Effector CD4-positive, alpha-beta T cell (primary cell): ENCODE measurements at places on chromosomes 13 and 19.

GRCh38 chr13:113394339-113394640 lies 30.4 kb upstream of the GRTP1 start:
- DNase-seq: no peak

- no peak for DNase-seq
Measured at GRCh38 chr19:33171916-33172359, 22.2 kb upstream of the LRP3 start.

DNA sequence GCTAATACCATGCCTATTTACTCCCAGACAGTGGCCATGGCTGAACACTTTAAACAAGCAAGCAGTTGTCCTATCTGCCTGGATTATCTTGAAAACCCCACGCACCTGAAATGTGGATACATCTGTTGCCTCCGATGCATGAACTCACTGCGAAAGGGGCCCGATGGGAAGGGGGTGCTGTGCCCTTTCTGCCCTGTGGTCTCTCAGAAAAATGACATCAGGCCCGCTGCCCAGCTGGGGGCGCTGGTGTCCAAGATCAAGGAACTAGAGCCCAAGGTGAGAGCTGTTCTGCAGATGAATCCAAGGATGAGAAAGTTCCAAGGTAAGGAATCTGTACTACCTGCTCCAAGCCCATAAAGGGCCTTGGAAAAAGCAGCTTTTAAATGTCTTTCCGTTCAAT lies 8.6 kb downstream of the RFPL4AL1 start:
- DNase-seq: no peak

- no peak for DNase-seq
Measured at GRCh38 chr19:55867101-55867500, 30.8 kb downstream of the NLRP4 start.

- DNase-seq: no peak
Measured at GRCh38 chr13:26202365-26202972, 19.6 kb downstream of the RNF6 start.

DNA sequence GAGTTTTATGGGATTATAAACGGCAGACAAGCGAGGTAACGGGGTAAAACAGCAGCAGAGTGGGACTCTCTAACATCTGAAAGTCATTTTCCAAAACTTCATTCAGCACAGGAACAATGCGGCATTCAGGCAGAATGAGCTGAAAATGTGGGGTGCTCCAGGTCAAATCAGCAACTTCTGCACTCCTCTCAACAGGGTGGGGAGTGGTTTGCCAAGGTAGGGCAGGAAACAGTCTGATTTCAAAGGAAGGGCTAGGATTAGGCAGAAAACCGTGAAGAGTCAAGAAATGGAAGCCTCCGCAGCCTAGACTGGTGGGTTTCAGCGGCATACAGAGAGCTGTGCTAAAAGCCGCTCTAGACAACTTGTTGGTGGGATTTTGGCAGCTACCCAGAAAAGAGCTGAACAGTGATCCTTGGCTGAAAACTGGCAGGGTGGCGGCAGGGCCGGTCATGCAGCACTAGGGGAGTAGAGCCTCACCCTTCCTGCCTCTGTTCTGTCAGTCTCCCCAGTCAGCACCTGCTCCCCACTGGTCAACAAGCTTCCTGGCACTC lies 154.2 kb upstream of the KLF12 start:
- DNase-seq: peak; percentile 5

- no peak for DNase-seq
Measured at GRCh38 chr13:81382246-81382645, 1041.3 kb upstream of the SPRY2 start.

GRCh38 chr19:51570962-51571575 lies at the start of gene ZNF175:
ZNF175 (plus strand) TSS chr19:51571283; CDS start chr19:51573330, 2,047 bp downstream.
- peak; percentile 72 for DNase-seq

DNA sequence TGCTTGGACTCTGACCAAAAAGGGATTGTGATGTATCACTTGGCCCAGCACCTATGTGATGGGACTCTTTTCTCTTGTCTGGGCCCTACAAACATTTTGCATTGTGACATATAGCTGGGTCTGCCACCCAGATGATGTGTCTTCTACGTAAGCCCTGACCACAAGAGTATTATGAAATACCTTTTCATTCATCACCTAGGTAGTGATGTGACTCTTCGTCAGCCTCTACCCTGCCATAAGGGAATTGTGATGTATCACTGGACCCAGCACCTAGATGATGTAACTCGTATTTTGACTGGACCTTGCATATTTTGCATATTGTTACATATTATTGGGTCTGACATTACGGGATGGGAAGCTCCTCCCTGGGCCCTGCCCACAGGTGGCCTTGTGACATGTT lies 29.7 kb upstream of the ZNF681 start:
- no peak for DNase-seq

DNA sequence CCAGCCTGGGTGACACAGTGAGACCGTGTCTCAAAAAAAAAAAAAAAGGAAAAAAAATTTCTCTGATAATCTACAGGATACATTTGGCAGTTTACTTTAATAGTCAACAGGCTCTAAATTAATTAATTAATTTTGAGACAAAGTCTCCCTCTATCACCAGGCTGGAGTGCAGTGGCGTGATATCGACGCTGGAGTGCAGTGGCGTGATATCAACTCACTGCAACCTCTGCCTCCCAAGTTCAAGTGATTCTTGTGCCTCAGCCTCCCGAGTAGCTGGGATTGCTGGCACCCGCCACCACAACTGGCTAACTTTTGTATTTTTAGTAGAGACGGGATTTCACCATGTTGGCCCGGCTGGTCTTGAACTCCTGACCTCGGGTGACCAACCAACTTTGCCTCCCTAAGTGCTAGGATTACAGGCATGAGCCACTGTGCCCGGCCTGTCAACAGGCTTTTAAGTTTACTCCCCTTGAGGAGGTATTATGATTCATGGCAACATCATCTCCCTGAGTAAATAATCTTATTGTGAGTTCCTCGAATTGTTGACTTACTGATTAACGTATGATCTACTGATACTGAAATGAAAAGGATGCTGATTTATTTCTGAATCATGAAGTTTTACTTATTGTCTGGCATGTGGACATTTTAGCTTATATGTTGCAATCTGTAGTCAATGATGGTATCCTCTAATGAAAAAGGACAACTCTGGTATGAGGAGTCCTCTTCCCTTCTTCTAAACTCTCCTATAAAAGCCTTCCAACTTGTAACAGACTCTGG lies 21.3 kb upstream of the MTRF1 start:
- DNase-seq: no peak

DNA sequence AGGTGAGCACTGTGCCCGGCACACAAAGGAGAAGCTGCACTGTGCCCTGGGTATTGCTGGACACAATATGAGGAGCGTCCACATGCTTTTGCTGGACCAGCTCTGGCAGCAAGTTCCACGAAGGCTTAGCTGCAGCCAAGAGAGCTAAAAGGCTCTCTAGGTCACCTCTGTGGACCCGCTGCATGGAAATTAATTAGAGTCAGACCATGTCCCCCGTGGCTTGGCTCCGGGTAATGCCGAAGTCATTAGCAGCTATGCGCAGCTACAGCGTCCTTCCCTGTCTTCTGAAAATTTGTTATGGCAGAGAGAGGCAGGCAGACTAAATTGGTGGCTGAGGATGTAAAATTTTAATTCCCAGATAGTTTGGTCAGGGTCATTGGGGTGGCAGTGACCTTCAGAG lies 271.5 kb downstream of the SLC7A1 start:
- no peak for DNase-seq

DNA sequence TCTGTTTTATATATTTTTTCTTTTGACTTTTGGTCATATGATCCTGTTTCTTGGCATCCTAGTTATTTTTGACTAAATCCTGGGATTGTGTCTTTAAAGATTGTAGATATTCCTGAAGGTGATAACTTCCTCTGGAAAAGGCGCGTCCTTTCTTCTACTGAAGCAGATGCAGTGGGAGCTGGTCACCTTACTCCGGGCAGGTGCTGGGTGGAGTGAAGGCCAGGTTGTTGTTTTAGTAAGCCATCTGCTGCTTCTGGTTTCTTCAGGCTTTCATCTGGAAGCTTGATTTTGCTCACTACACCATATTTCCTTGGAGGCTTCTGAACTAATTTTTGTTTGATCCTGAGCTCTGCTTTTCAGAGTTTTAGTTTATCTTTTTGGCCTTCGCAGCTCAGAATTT lies 21.5 kb downstream of the URI1 start:
- DNase-seq: no peak

GRCh38 chr13:40653527-40654318 lies 12.7 kb downstream of the FOXO1 start:
- no peak for DNase-seq

GRCh38 chr19:38224014-38224862 lies at the start of gene DPF1:
DPF1 (minus strand) TSS chr19:38224222; CDS start chr19:38224142, 80 bp downstream.
- DNase-seq: no peak

GRCh38 chr19:6092329-6093286 lies 17.7 kb downstream of the RFX2 start:
- DNase-seq: no peak

GRCh38 chr13:23322353-23323336 lies 110.9 kb downstream of the SACS start:
- DNase-seq: no peak
